HFF-Myc (cell line): ENCODE measurements at places on chromosomes 16 and 17.

GRCh38 chr16:14307059-14307526, 236.0 kb downstream of the MRTFB start:
- no peak for DNase-seq

- no peak for DNase-seq
These were observed 40.4 kb downstream of the WSCD1 start for GRCh38 chr17:6110592-6110991.

DNA sequence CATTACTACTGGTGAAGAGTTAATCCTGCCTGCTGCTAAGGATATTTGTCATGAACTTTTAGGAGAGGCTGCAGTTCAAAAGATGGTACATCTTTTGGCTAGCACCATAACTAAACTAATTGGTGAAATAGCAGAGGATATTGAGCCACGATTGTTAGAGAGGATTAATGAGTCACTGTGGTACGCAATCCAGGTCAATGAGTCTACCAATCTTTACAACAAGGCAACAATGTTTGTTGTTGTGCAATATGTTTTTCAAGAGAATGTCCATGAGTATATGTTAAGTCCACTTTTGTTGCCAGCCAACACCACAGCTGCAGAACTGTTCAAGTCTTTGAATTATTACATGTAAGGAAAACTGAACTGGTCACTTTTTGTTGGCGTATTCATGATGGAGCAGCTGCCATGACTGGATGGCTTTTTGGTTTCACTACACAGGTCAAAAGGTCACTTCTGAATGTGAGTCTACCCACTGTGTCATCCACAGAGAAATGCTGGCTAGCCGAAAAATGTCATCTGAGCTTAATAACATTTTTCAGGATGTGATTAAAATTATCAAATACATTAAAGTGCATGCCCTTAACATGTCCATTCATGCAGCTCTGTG, 402.6 kb upstream of the KIF2B start:
- no peak for DNase-seq

DNA sequence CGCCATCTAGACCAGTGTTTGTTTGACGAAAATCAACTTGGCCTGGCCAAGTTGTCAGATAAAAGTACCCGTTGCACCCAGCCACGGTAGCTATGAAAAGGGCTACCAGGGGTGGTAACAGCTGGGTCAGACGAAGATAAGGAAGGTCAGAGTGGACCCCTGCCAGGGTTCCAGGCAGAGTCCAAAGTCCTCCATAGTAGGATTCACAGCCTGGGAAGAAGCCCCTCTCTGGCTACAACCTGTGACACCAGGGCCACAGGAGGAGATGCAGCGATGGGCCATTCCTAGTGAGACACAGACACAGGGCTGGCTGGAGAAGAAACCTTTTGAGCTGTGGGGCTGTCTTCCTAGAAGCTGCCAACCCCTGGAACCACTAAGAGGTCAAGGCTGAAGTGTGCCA, 39.3 kb downstream of the MEAK7 start:
- no peak for DNase-seq

DNA sequence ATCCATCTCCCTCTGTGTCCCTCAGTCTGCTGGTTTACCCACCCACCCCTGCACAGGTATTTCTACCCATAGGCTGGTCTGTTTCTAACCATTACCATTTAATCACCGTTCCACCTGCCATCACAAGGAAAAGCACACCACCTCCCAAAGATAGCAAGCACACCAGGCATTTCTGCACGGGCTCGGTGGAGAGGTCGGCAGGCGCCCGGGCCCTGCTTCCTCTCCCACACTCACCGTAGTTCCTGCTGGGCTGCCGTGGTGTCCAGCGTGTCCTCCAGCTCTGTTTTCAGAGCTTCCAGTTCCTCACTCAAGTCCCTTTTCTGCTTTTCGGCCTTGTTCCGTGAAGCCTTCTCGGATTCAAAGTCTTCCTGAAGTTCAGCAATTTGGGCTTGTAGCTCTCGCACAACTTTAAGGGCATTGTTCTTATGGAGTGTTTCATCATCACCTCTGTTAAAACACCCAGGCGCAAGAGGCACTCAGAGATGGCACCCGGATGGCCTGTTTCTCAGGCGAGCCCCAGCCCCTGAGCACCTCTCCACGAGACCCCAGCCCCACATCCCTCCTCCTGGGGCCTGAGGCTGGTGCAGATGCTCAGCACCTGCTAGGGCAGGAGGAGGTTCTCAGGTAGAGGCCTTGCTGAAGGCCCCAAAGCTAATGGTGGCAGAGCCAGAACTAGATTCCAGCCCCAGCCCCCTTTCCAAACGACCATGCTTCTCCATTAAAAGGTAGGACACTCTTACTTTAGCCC, 69.0 kb downstream of the NDEL1 start:
- DNase-seq, result no peak
